Dermis blood vessel endothelial cell (primary cell): ENCODE measurements at places on chromosomes 13 and 19. TPM values are rescaled to one million over a fixed set of nuclear protein-coding genes. Genes with fewer than 3 reads are reported as not detected.

Gene UBE2L5
- 0.05 TPM in 1 of 2 replicates, not detected in the other for total RNA-seq

Gene PVR
- 95.7 and 104 TPM in 2 replicates for total RNA-seq

Gene RYR1
- under 0.01 and 0.14 TPM in 2 replicates for total RNA-seq

Gene S1PR4
- 2.1 and 2.2 TPM in 2 replicates for total RNA-seq

Gene ASPDH
- not detected in 2 replicates for total RNA-seq

Gene JSRP1
- 0.17 TPM in 1 of 2 replicates, not detected in the other for total RNA-seq

Gene IGFL4
- not detected in 2 replicates for total RNA-seq

Gene GZMM
- not detected in 2 replicates for total RNA-seq

Gene CASP14
- total RNA-seq, result not detected in 2 replicates

Gene DCT
- total RNA-seq, result not detected in 2 replicates

Gene ZNF418
- 4.3 and 4.9 TPM in 2 replicates for total RNA-seq

Gene RNF113B
- not detected in 2 replicates for total RNA-seq

Gene KLF16
- 5.3 and 9.5 TPM in 2 replicates for total RNA-seq

Gene SIGLEC8
- not detected in 2 replicates for total RNA-seq

Gene PDCD2L
- total RNA-seq, result 15.9 and 20.4 TPM in 2 replicates

Gene TSSK6
- total RNA-seq, result 0.68 and 1.4 TPM in 2 replicates

Gene CGB3
- not detected in 2 replicates for total RNA-seq

Gene NOSIP
- total RNA-seq, result 90.4 and 98.7 TPM in 2 replicates

Gene UHRF1
- total RNA-seq, result 22.0 and 55.7 TPM in 2 replicates

Gene RFXAP
- total RNA-seq, result 1.0 and 1.9 TPM in 2 replicates

Gene EFNA2
- not detected in 2 replicates for total RNA-seq

Gene SLC25A41
- 0.05 TPM in 1 of 2 replicates, not detected in the other for total RNA-seq

Gene REEP6
- 0.34 and 1.0 TPM in 2 replicates for total RNA-seq

Gene FGF21
- total RNA-seq, result not detected in 2 replicates

Gene SYT5
- total RNA-seq, result not detected in 2 replicates

Gene LIN7B
- 0.56 and 0.68 TPM in 2 replicates for total RNA-seq

Gene KANK2
- total RNA-seq, result 102 and 108 TPM in 2 replicates

Gene DMKN
- 0.34 TPM in 1 of 2 replicates, not detected in the other for total RNA-seq

Gene PCDH17
- total RNA-seq, result 1.6 and 2.2 TPM in 2 replicates

Gene ONECUT3
- total RNA-seq, result not detected in 2 replicates

Gene IFI30
- total RNA-seq, result 8.0 and 8.5 TPM in 2 replicates

Gene CEACAM1
- 24.5 and 27.5 TPM in 2 replicates for total RNA-seq

Gene PEPD
- 70.5 and 78.8 TPM in 2 replicates for total RNA-seq

Gene CKM
- not detected in 2 replicates for total RNA-seq

Gene RPL18A
- total RNA-seq, result 793 and 1,347 TPM in 2 replicates

Gene MIA
- 0.68 TPM in 1 of 2 replicates, not detected in the other for total RNA-seq

Gene CEACAM3
- total RNA-seq, result not detected in 2 replicates

Gene NLRP5
- not detected in 2 replicates for total RNA-seq

Gene CBY2
- not detected in 2 replicates for total RNA-seq

Gene SLC15A1
- 0.05 TPM in 1 of 2 replicates, not detected in the other for total RNA-seq

Gene FFAR1
- total RNA-seq, result not detected in 2 replicates

Gene SHANK1
- 0.09 and 0.17 TPM in 2 replicates for total RNA-seq
